NCI-H526 (cell line): ENCODE measurements at places on chromosomes 13 and 19.

DNA sequence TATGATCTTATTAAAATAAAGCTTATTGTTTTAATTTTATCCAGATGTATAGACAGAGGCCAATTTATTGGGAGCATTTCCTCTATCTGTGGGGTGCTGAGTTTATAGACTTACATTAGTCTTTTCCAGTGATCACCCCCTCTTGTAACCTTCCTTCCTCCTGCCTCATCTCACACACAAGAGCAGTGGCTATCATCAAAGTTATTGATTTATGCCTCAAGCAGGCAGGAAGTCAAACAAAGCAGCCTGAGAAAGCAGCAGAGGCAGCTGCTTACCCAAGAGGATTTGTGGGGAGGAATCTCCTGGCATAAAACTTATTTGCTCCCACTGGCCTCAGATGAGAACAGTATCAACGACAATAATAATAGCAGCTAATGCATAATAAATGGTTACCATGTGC, 26.3 kb upstream of the DCLK1 start:
- DNase-seq = no peak

DNA sequence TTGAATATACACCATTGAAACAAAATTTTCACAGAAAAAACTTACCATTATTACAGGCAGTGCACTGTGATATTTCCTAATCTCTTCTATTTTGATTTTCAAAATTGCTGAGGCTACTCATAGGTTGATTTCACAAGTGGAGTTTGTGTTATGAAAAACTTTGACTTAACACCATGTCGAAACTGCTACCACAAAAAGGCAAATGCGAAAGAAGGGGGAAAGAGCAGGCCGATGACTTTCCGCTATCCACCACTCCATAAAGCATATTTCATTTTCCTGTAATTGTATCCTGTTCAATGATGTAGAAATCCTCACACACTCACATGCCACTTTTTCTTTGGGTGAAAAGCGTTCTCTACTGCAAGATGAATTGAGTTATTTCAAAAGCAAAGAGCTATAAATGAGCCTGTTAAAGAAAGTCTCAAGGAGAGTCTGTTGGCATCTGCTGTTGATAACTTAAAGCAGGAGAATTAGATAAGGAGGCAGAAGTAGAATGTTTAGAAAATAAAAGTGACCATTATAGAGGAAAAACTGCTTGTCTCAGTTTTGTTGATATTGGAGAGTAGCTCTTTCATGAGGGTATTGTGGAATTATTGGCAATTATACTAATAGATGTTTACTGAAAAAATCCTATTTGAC, 18.8 kb downstream of the KL start:
- no peak for DNase-seq

GRCh38 chr13:21594715-21595545, 9.0 kb downstream of the MICU2 start:
- no peak for DNase-seq

DNA sequence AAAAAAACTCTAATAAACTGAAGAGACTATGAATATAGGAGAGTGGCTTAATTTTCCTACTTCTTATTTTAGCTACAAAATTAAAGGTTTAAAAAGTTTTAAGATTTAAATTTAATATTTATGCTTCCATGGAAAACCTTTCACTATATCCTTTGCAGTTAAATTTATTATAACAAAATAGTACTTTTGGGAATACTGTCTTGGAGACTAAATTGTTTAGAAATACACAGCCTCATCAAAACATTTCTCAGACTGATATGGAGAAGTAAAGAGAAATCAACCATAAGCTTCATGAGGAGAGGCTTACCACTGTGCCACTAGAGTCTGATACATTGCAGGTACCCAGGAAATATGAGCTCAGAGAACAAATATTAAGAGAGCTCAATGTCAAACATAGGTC, 436.5 kb downstream of the KCTD12 start:
- no peak for DNase-seq

GRCh38 chr19:708154-709143, at the start of gene PALM:
TSS of gene PALM (plus strand) at chr19:708935. CDS start at chr19:709147, 212 bp downstream.
- no peak for DNase-seq

DNA sequence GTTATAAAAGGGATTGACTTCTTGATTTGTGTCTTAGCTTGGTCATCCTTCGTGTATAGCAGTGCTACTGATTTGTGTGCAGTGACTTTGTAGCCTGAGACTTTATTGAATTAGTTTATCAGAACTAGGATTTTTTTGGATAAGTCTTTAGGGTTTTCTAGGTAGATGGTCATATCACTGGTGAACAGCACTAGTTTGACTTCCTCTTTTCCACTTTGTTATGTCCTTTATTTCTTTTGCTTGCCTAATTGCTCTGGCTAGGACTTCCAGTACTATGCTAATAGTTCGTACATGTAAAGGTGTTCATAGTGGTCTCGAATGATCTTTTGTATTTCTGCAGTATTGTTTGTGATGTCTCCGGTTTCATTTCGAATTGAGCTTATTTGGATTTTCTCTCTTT, 145.4 kb downstream of the DNAJC3 start:
- DNase-seq = no peak

GRCh38 chr13:98240974-98241373, 63.9 kb upstream of the RNF113B start:
- no peak for DNase-seq

GRCh38 chr19:19530889-19531288, 2.2 kb downstream of the YJEFN3 start:
- no peak for DNase-seq

DNA sequence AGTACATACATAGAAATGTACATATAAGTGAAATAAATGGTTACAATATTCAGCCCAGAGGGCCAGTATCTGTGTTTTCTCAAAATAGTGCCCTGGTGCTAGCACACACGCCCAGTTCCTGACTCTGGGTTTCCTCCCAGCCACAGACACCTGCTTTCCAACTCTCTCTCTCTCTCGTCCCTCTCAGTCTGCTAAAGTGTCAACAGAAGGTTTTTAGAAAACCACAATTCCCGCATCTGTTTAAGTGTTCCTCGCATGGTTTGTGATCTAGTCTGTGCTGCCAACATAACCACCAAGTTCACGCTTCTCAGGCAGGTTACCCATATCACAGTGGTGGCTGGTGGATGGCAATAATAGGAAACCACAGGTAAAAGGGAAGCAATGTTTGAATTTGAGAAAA, 17.8 kb upstream of the UPF3A start:
- DNase-seq = peak; percentile 10

DNA sequence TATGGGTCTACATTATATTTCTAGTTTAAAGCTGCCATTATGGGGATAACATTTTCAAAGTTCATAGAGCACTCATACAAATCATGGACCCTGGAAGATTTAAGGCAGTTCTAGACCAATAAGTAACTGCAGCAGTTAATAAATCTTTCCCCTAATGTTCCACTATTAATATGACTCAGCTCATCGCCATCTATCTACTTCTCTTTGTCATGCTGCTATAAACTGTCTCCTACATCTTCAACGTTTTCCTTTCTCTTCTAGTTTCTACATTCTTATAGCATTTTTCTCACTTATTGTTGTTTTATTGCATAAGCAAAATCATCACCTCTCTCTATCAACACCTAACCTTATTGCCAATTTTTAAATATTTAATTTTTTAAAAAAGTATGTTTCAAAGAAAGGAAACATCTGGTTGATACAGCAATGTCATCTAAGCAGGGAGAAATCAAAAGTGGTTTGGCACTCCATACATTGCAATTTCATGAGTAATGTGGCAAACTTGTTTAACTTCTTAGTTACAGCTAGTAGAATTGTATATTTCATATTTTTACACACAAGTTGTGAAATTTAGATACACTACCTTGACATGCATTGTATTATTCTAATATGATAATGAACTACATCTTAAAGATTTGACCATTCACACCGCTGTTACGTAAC, 1500.4 kb upstream of the MIR17HG start:
- DNase-seq = no peak

- DNase-seq = no peak
Measured at GRCh38 chr13:50884265-50884664, 25.3 kb upstream of the RNASEH2B start.
